ENCODE measurements at places on chromosomes 13 and 19. TPM values are rescaled to one million over a fixed set of nuclear protein-coding genes. Genes with fewer than 3 reads are reported as not detected.

- peaks cover 11% of the 10 kb centered on the region for H3K4me1 ChIP-seq
- H3K4me3 ChIP-seq: no peak overlapping the region
- no peaks in the 10 kb centered on the region for H3K27me3 ChIP-seq
- H3K36me3 ChIP-seq: peaks cover 37% of the 10 kb centered on the region
Measured at GRCh38 chr19:47104680-47105079, 8.9 kb downstream of the ZC3H4 start.

DNA sequence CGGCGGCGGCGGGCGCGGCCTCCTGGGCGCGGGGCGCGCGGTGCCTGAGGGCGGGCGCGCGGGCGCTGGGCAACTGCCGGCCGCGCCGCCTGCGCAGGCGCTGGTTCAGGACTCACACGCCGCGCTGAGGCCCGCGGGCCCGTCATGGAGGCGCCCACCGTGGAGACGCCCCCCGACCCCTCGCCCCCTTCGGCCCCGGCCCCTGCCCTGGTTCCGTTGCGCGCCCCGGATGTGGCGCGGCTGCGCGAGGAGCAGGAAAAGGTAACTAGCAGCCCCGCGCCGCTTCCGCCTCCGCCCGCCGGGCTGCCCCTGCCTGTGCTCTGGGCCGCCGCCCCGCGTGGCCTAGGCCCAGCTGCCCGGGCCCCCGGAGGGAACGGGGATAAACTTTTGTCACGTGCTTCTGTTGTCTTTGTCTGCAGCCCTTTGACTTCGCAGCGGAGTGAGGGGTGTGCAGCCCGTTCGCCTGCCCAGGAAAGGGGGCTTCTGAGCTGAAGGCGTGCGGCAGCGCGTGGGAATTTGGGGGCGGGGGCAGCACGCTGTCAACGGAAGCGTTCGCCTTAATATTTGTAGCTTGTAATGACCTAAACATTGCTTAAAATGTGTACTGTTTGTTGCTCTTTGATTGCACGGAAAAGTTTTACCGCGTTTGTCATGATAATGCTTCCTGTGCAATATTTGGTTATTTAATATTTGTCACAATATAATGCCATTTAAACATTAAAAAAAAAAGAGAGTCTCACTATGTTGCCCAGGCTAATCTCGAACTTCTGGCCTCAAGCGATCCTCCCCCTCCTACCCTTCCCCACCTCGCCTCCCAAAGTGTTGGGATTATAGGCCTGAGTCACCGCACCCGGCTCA is 594 bp downstream of the URI1 start:
- peak; percentile 59 for DNase-seq
- no peaks in the 10 kb centered on the region for H3K27me3 ChIP-seq
- peak overlapping the region; percentile 98 for H3K4me3 ChIP-seq
- H3K4me1 ChIP-seq: no peaks in the 10 kb centered on the region
- H3K36me3 ChIP-seq: peaks cover under 1% of the 10 kb centered on the region

The ELF1 gene
- 14.8 TPM for total RNA-seq

DNA sequence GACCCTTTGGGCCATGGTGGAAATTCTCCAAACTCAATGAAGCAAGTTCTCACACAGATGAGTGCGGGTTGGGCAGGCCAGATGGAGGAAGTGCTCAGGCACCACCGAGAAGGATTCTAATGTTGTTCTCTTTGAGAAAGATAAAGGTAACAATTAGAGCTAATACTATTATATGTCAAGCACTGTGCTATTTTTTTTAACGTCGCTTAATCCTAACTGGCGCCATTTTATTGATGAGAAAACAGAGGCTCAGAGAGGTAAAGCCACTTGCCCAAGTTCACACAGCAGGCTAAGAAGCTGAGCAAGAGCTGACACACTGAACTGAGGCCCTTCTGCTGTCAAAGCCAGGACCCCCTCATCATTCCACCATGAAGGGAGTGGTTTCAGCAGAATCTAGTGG is 1.0 kb downstream of the FBL start:
- DNase-seq: no peak
- H3K4me1 ChIP-seq: peaks cover 7% of the 10 kb centered on the region
- H3K27ac ChIP-seq: no peak overlapping the region
- H3K4me3 ChIP-seq: peak overlapping the region; percentile 98

The STX10 gene
- total RNA-seq: 40.5 TPM

The ESD gene
- 78.8 TPM for total RNA-seq

The SYT3 gene
- 2.8 TPM for total RNA-seq

- H3K4me3 ChIP-seq: no peak overlapping the region
- H3K4me1 ChIP-seq: no peaks in the 10 kb centered on the region
- H3K36me3 ChIP-seq: no peaks in the 10 kb centered on the region
- no peak for DNase-seq
- no peaks in the 10 kb centered on the region for H3K27me3 ChIP-seq
Measured at GRCh38 chr19:45464852-45465441, 2.8 kb upstream of the FOSB start.

- no peaks in the 10 kb centered on the region for H3K36me3 ChIP-seq
- no peaks in the 10 kb centered on the region for H3K27me3 ChIP-seq
- H3K4me1 ChIP-seq: no peaks in the 10 kb centered on the region
- H3K27ac ChIP-seq: no peak overlapping the region
- no peak for DNase-seq
- no peak overlapping the region for H3K4me3 ChIP-seq
Measured at GRCh38 chr13:101473458-101473857, 21.0 kb downstream of the ITGBL1 start.

Data from H9 (cell line).